ENCODE measurements at places on chromosomes 1 and 21.

GRCh38 chr1:12300706-12301105 is 70.9 kb downstream of the VPS13D start:
- no peak for DNase-seq

- no peak for DNase-seq
Observed at GRCh38 chr21:28337315-28337714, 655.4 kb downstream of the LTN1 start.

GRCh38 chr1:214764502-214764901 is 161.5 kb downstream of the CENPF start:
- DNase-seq: no peak

DNA sequence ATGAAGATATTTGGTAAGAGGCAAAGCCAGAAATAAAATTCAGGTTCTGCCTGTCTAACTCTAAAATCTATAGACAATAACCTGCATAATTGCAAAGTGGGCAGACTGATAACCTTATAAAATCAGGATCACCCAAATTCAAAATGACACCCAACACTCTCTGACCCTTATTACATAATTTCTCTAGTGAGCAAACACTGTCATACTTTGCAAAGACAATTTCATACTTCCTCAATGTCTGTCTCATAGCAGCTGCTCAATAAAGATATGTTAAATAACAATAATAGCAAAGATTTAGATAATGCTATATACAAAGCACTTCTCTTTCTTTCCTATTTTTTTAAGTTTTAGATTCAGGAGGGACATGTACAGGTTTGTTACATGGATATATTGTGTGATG is 118.5 kb downstream of the UCHL5 start:
- DNase-seq: no peak
